ENCODE measurements at places on chromosomes 11 and 22.

- DNase-seq = no peak
Observed at GRCh38 chr11:37525336-37525735, 927.3 kb upstream of the RAG2 start.

- DNase-seq = no peak
Observed at GRCh38 chr11:134015556-134015955, 53.3 kb upstream of the JAM3 start.

- no peak for DNase-seq
Observed at GRCh38 chr11:12007769-12008737, at the start of gene DKK3. TSS of gene DKK3 (minus strand) at chr11:12008626. CDS start at chr11:12008582, 44 bp downstream.

GRCh38 chr11:10878408-10879214 is 20.8 kb upstream of the ZBED5 start:
- DNase-seq = peak; percentile 35

- DNase-seq = no peak
Observed at GRCh38 chr11:130523609-130524008, 75.2 kb downstream of the ADAMTS15 start.

- DNase-seq = no peak
Observed at GRCh38 chr11:99343117-99343516, 322.4 kb downstream of the CNTN5 start.

DNA sequence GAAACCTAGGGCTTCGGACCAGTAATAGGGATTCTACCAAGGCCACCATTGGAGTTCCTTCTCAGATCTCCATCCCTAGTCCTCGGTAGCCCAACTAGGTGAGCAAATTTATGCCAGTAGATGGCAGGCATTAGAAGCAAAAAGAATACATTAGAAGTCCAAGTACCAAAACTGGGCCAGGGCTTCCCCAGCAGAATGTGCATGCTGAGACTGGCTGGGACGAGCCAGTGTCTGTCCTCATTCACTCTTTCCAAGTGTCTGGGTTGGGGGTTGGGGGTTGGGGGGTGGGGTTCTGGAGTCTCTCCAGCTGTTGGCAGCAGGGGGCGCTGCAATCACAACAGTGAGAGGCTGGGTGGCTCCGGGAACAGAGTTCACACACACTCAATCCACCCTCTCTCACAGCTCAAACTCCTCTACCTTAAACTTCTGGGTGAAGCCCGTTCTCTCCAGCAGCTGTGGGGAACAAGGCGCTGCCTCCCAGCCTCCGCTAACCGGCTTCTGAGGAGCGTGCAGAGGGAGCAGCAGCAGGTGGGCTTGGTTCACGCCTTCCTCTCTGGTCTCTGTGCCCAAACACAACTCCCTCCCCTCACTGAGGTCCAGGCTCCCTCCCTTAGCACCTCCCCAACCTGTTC is 57.5 kb downstream of the BTG4 start:
- peak; percentile 3 for DNase-seq

DNA sequence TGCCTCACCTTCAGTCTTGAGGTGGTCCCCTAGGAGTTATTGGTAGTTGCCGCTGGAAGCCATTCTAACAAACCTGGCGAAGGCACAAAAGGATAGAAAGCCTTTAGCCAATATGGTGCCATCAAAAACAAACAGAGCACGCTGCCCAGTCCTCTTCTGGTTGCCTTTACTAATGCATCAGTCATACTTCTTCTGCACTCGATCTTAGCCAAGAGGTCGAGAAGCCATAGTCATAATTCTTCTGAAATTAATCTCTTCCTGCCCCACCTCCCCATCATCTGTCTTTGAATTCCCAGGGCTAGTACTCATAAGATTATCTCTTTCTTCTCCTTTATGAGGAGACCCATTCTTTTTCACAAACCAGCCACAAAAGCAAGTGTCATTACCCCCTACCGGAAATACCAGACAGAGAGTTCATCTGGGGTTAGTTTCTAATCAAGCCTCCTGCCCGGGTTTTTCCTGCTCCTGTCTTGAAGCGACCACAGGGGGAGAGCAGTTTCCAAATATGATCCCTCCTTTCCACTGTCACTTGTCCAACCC is 21.4 kb upstream of the EHF start:
- DNase-seq = no peak

- no peak for DNase-seq
Observed at GRCh38 chr11:114165326-114166230, 106.1 kb downstream of the ZBTB16 start.

DNA sequence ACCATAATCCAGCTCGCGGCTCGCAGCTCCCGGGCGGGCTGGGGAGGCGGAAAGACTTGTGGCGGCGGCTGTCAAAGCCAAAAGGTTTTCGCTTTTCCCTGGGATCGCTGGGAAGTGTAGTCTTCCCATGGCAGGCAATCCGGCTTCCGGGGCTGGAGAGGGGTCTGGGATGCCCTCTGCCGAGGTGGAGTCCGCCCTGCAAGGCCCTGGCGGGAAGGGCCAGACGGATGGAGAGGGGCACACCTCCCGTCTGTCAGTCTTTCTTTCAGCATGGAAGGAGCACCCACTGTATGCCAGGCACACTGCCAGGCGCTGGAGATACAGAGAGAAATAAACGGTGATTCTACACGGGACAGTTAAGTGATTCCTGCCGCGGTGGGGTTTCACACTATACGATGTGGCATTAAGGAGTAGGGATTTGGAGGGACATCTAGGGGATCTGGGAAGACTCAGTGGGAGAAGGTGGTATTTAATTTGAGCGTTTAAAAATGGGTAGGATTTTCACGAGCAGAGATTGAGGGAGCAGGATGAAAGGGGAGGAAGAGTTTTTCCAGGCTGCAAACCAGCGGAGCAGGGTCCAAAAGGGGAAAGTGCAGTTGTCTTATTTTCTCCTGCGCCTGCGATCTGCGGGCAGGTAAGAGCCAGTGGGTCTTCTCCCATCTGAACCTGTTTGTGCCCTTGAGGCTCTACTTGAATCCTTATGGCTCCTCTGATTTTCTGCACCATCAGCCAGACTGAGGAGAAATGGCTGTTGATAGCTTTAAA is at the start of gene BACE1:
Gene BACE1, minus strand, starts transcription at position 60 of the 765 bp plus-strand sequence. CDS start 461 bp downstream, outside the sequence.
- DNase-seq = no peak

DNA sequence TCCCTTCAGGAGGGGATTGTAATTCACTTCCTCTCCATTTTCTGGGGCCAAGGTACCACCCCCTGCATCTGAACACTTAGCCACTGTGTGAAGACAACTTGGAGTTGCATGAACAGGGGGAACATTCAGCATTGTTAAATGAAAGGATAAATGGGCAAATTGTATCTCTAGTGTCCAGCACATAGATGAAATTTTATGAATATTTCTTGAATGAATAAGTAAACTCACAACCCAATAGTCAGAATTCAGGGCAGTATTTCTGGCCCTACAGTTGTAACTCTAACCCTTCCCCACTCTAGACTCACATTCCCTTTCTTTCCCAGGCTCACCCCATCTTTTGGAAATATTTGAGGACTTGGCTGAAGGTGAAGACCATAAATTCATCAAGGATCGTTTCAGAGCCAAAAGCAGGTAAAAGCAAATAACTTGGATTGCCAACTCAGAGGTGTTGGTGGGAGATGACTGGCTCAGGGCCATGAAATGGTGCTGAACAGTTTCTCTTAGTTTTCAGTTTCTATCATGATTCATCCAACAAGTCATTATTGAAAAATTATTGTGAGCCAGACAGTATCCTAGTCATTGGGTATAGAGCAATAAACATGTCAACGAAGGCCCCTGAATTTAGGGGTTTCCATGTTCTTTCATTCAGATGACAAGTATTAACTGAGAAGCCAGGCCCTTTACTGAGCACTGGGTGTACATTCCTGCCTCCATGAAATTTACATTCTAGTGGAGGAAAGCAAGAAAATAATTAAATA is 33.3 kb upstream of the ZC3H12C start:
- no peak for DNase-seq

GRCh38 chr11:124753205-124753604 is 1.1 kb upstream of the VSIG2 start:
- no peak for DNase-seq

DNA sequence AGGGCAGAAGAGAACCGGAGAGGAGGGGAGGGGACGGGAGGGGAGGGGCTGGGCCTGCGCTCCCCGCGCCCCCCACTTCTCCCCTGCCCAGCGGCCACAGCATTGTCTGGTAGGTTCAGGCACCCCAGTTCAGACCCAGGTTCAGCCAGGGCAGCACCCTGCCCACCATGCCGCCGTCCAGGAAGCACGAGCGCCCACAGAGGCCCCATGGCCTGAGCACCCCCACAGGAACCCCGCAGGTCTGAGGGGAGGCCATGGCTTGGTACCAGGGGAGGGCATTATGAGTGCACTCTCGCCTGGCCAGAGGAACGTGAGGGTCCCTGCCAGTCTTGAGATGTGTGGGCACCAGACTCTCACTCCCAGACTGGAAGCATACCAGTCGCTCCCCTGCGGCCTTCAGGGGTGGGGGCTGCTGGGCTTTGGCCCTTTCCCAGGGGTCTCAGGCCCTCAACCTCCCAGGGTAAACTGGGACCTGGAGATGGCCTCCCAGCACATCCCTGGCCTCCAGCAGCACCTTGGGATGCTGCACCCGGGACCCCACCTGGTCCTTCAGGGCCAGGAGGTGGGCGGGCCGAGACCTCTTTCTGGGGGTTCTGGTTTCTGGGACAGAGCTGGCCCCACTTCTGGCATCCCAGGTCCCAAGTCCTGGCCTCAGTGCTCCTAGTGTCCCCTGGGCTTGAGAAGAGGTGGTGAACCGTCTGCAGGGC is 597 bp upstream of the PLXNB2 start:
- DNase-seq = no peak

DNA sequence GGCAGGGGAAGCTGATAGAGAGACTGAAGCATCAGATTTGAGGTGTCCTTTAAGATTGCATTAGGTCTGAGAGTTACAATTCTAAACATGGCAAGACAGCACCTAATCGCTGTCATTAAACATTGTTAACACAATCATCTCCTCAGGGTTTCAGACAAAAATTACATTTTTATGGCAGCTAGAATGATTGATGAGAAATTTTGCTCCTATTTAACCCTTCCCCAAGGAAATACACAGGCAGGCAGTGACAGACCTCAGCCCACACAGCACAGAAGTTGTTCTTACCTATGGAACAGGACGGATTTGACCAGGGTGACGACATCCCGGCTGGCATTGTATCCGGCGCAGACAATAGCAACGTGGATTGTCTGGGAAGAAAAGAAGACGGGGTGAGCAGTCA is 294.3 kb downstream of the LARGE1 start:
- no peak for DNase-seq

DNA sequence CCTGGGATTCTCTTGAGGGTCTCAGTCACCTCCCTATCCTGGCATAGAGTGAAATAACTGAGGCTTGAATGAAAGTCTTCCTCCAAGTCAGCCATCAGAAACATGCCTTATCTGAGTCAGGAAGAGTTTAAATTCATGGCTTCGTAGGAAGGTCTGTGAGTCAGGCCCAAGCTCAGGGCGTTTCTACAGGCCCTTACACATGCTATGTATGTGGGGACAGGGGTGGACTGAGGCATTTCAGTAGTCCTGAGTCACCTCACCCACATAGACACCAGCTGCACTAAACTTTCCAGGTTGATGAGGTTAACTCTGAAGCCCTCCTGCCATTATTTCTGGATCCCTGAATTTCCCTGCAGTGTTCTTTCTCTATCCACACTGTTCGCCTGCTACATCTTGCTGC is 134.6 kb upstream of the RCN1 start:
- DNase-seq = no peak

DNA sequence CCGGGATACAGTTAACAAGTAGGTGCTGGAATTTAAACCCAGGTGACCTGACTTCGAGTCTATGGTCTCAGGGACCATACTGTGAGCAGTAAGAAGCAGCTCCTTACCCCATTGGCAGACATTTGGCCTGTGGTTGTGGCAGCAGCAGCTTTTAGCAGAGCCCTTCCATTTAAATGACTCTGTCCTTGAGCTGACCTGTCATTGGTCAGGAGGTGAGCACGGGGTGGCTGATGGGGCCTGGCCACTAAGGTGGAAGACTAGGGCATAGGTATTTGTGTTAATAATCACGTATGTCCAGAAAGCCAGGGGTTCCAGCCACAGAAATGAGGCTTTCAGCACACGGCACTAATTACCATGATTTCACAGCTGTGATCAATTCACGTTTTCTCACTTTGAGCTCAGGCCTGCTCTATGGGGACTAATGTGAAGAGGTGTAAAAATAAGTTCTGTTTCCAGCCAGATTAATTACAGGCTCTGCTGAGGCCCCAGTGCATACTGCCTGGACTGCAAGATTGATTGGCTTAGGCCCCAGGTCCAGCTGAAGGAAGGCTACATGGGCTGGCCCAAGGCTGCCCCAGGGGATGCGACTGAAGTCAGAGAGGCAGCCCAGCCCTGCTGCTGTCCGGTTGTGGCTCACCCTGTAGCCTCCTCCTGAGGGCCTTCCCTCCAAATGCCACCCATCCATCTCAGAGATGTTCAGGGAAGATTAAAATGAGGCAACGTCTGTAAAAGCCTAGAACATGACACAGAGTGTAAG is 76.0 kb downstream of the FDX1 start:
- DNase-seq = no peak

DNA sequence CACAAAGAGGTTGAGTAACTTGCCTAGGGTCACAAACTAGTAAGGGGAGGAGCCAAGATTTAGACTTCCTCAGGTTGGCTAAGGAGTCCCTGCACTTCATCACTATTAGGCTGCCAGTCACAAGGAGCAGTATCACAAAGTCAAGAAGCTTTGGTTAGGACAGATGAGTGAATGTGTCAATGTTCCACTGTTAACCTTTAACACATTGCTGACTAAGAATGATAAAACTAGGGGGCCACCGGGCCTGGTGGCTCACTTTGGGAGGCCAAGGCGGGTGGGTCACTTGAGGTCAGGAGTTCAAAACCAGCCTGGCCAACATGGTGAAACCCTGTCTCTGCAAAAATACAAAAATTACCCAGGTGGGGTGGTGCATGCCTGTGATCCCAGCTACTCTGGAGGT is 32.0 kb downstream of the TMEM123 start:
- DNase-seq = no peak

GRCh38 chr11:76723142-76723541 is 52.6 kb upstream of the LRRC32 start:
- DNase-seq = no peak
